Fibroblast of skin of right quadriceps (primary cell): ENCODE measurements at places on chromosomes 5 and 9.

GRCh38 chr5:108141676-108142075 is 240.2 kb downstream of the FBXL17 start:
- no peak for DNase-seq

GRCh38 chr9:135813671-135814290 is 93.6 kb downstream of the CAMSAP1 start:
- DNase-seq, result no peak

- no peak for DNase-seq
Measured at GRCh38 chr5:128305341-128305740, 221.8 kb downstream of the SLC12A2 start.

DNA sequence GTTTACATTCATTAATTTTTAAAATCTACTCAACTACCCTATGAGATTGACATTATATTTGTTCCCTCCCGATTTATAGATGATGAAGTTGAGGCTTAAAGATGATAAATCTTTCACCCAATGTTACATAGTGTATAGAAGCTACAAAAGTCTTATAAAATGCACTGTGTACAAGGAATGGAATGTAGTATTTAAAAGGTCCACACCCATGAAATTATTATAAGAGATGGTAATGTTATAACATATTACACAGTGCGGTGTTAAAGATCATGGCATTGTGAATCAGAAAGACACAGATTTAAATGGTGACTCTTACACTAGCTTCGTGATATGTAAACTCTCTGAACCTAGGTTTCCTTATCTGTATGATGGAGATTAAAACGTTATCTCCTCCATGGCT is 141.6 kb upstream of the CHD1 start:
- DNase-seq, result no peak
